Neural crest cell (in vitro differentiated cells): ENCODE measurements at places on chromosomes 13 and 19. TPM values are rescaled to one million over a fixed set of nuclear protein-coding genes. Genes with fewer than 3 reads are reported as not detected.
A peak's percentile ranks its signal among the peaks of the same experiment; 100 is the strongest.

The CGB8 gene
- total RNA-seq, result not detected in 2 replicates

The ZNF574 gene
- 25.6 and 26.0 TPM in 2 replicates for total RNA-seq

The RFPL4A gene
- not detected in 2 replicates for total RNA-seq

The BORCS8 gene
- 23.6 and 28.0 TPM in 2 replicates for total RNA-seq

The RNF113B gene
- total RNA-seq, result not detected in 2 replicates

The FAM216B gene
- total RNA-seq, result not detected in 2 replicates

The RPS19 gene
- 2,492 and 2,613 TPM in 2 replicates for total RNA-seq

GRCh38 chr13:82439159-82439904 lies 1442.9 kb downstream of the SLITRK1 start:
- H3K27me3 ChIP-seq, result no peaks in the 10 kb centered on the region
- H3K36me3 ChIP-seq, result peaks cover 7% of the 10 kb centered on the region
- no peak overlapping the region for H3K4me3 ChIP-seq
- H3K27ac ChIP-seq, result no peak overlapping the region
- no peaks in the 10 kb centered on the region for H3K4me1 ChIP-seq

- peaks cover 17% of the 10 kb centered on the region for H3K36me3 ChIP-seq
- peaks cover 6% of the 10 kb centered on the region for H3K4me1 ChIP-seq
- no peak overlapping the region for H3K27ac ChIP-seq
- H3K27me3 ChIP-seq, result no peaks in the 10 kb centered on the region
Measured at GRCh38 chr13:23999424-23999823, 102.1 kb upstream of the C1QTNF9B start.

DNA sequence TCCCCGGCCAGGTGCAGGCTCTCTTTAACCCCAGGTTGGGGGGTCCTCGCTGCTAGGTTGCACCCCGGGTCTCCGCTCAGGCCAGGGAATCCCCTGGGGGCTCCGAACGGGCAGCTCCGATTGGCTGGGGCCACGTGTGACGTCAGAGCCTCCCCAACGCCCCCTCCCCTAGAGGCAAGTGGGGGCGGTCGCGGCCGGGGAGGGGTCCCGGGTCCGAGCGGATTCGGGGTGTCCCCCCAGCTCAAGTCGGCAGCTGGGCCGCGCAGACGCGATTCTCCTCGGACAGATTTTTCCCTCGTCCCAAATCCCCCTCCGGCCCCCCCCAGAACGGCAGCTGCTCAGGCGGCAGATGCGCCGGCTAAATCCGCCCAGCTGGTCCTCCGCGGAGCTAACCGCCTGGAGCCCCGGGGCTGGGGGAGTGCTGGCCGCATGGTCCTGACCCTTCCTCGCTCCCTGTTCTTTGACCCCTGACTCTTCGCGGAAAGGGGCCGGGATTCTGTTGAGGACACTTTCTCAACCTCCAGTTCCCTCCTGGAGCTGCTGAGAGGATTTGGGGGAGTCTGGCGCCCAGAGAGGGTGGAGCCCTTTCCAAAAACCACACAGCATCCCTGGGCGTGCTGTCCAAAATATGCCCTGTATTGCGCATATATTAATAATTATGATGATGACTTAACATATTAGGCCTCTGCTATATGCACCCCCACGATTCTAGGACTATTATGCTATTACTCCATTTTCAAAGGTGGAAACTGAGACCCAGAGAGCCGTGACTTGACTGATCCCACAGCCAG lies 25.4 kb upstream of the SEMA6B start:
- peaks cover 23% of the 10 kb centered on the region for H3K4me1 ChIP-seq
- peak; percentile 47 for DNase-seq
- no peaks in the 10 kb centered on the region for H3K36me3 ChIP-seq
- H3K27me3 ChIP-seq, result peaks cover 25% of the 10 kb centered on the region

DNA sequence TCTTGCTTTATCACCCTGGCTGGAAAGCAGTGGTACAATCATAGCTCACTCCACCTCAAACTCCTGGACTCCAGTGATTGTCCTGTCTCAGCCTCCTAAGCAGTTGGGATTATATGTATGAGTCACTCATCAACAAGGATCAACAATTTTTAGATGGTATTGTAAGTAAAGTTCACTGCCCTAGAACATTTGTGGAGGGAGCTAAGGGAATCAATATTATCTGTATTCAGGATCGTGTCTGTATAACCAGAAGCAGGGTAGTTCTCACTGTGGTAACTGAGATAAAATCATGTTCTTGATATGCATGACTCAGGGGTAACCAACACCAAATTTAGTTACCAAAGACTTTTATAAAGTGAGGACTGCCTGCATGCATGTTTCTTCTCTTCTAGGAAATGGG lies 27.0 kb downstream of the ZMYM5 start:
- H3K36me3 ChIP-seq, result peaks cover 11% of the 10 kb centered on the region
- no peak for DNase-seq
- H3K27me3 ChIP-seq, result no peaks in the 10 kb centered on the region
- no peak overlapping the region for H3K4me3 ChIP-seq
- H3K4me1 ChIP-seq, result no peaks in the 10 kb centered on the region
- no peak overlapping the region for H3K27ac ChIP-seq

- peaks cover 9% of the 10 kb centered on the region for H3K4me1 ChIP-seq
- H3K27ac ChIP-seq, result no peak overlapping the region
- peak overlapping the region; percentile 85 for H3K4me3 ChIP-seq
Measured at GRCh38 chr19:50147462-50148423, 15.3 kb downstream of the IZUMO2 start.

DNA sequence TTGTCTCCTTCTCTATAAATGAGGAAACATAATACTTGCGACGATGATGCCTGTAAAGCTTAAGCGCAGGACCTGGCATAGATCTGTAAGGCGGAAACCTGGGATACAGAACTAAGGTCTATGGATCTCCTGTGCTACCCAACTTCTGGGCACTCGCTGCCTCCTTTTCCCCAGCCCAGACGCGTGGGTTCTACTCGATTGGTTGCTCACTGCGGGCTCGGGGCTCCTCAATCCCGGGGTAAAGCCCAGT lies 615 bp upstream of the PSMC4 start:
- H3K4me3 ChIP-seq, result peak overlapping the region; percentile 99
- no peak for DNase-seq
- H3K27ac ChIP-seq, result peak overlapping the region; percentile 98
- H3K27me3 ChIP-seq, result no peaks in the 10 kb centered on the region
- H3K4me1 ChIP-seq, result peaks cover 31% of the 10 kb centered on the region
- H3K36me3 ChIP-seq, result peaks cover 20% of the 10 kb centered on the region

GRCh38 chr13:41398494-41399170 lies 58.7 kb upstream of the RGCC start:
- H3K36me3 ChIP-seq, result no peaks in the 10 kb centered on the region
- H3K4me3 ChIP-seq, result peak overlapping the region; percentile 50
- H3K4me1 ChIP-seq, result no peaks in the 10 kb centered on the region
- no peak for DNase-seq
- peak overlapping the region; percentile 76 for H3K27ac ChIP-seq
